ENCODE measurements at places on chromosomes 13 and 19.
A peak's percentile ranks its signal among the peaks of the same experiment; 100 is the strongest.

GRCh38 chr19:39167461-39168257 lies 29.1 kb upstream of the NCCRP1 start:
- DNase-seq, result no peak

DNA sequence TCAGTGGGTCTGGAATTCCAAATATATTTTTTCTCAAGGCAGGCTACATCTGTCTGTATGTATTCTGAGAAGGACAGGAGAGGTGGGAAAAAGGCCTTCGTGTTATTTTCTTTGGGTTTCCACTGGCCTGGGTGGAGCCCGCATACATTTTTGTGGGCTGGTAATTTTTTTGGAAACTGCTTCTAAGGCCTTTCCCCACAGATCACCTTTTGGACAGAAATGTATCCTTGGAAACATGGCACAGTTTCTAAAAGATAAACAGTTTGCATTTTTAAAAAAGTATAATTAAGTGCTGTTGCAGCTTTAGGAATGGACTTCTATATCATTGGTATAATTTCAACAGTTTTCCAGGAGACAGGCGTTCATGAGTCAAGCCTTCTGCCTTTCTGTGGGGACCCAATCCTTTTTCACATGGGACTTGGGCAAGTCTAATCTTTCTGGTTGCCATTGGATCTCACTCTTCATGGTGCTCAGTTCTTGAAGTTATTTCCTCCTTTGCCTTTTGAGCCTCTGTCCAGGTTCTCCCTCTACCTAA lies 8.9 kb downstream of the RFX2 start:
- no peak for DNase-seq

DNA sequence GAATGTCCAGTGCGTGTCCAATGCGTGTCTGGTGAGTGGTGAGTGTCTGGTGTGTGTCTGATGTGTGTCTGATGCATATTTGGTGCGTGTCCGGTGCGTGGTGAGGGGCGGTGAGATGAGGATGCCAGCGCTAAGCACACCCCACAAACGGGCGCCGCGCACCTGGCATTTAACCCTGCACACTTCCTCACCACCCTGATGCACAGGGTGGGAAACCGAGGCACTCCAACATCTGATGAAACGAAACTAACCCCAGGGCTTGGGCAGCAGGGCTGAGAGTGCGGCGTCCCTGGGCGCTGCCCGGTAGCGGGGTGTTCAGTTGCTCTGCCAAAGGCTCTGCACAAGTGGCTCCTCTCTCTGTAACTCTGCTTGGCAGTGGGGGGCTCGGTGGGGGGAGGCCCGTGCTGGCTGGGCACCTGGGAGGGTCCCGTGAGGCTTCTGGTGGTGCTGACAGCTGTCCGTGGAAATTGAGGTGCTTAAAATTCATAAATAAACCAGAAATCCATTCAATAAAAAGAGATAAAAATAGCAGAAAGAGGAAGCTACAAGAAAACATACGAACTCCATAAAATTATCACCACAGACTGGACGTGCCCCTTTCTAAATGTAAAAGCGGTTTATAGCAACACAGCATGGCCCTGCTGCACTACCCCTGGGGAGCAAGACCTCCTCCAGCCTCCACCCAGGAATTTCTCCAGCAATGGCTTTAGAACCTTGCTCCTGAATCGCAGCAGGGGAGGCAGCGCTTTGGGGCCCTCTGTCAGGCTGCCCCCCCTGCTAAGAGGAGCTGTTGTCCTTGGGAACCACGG lies 76.0 kb downstream of the RASA3 start:
- DNase-seq, result no peak

DNA sequence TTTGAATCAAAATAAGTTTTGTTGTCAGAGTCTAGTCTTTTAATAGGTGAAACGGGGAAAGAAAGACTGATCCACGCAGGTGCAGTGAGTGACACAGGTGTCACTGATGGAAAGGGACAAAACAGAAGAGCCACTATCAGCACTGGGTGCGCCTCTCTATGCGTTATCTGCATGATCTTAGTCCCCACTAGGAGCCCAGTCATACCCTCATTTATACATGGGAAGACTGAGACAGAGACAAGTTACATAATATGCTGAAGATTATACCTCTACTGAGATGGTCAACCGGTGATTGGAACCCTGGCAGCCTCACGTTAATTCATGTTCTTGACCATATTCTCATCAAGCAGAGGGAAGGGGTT lies 3.4 kb downstream of the LRCH1 start:
- no peak for DNase-seq

DNA sequence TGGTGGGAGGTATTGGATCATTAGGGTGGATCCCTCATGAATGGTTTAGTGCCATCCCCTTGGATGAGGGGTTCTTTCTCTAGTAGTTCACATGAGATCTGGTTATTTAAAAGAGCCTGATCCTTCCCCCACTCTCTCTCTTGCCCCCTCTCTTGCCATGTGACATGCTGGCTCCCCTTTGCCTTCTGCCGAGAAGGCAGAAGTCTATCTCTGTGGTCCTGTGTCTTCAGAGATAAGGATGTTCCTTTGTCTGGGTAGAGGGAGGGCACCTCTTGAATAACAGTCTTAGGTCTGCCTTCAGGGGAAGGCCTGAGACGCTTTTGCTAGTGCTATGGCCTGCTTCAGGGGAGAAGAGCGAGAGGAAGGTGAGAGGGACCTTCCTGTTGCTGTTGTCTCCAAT lies 2.0 kb upstream of the ZDHHC20 start:
- DNase-seq, result no peak

DNA sequence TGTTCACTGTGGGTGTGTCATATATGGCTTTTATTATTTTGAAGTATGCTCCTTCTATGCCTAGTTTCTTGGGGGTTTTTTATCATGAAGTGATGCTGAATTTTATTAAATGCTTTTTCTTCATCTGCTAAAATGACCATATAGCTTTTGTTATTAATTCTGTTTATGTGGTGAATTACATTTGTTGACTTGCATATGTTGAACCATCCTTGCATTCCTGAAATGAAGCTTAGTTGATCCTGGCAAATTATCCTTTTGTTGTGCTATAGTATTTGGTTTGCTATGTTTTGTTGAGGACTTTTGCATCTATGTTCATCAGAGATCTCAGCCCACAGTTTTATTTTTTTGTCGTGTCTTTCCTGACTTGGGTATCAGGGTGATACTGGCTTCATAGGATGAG lies 12.1 kb downstream of the GPC6 start:
- no peak for DNase-seq

DNA sequence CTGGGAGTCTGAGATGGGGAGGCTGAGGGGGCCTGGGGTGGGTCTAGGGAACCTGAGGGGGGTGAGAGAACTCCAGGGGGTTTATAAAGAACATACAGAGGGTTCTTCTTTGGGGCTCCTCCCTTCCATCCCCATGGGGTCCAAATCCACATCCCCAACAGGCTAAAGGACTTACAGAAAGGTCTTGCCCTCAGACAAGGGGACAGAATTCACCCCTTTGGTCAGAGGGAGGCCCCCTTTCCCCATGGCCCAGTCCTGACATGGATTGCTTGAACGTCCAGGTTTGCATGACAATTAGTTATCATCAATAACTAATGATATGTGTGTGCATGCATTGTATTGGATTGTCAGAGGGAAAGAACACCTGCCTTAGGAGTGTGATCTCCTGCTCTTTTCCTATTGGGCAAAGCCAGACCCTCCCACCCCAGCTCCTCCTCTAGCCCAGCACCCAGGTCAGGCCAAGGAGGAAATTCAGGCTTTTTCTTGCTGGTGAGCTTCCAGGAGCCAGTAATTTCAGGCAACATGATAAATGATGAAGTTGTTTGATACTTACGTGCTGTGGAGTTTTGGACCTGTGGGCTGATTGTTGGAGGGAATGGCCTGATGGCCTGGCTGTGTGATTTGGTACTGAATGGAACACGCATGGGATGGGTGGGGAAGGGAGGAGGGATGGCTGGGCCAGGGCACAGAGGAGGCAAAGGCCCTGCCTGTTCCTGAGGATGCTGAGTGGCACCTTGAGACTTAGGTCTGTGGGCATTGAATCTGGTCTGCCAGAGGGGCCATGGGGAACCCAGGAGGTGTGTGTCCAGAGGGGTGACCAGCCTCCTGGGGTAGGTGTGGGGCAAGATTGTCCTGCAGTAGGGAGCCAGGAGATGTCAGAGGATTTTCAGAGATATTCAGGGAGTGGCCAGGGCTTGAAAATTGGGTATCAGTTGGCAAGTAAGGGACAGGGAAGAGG lies 1.1 kb downstream of the KLHL26 start:
- peak; percentile 7 for DNase-seq
